ENCODE measurements at places on chromosomes 2 and 18. TPM values are rescaled to one million over a fixed set of nuclear protein-coding genes. Genes with fewer than 3 reads are reported as not detected.

DNA sequence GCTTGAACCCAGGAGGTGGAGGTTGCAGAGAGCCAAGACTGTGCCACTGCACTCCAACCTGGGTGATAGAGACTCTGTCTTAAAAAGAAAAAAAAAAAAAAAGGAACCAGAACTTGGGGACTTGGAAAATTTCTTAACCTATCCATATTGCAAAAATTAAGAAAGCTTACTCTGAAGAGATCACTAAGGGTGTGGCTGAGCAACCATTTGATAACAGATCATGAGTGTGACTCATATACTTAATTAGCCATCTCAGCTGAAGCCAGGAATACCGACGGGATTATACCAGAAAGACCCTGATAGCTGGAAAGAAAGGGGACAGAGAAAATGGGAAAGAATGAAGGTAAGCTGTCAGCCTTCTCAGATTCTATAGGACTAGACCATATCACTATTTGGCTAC, 7.1 kb upstream of the ADD2 start:
- no peak for ATAC-seq

DNA sequence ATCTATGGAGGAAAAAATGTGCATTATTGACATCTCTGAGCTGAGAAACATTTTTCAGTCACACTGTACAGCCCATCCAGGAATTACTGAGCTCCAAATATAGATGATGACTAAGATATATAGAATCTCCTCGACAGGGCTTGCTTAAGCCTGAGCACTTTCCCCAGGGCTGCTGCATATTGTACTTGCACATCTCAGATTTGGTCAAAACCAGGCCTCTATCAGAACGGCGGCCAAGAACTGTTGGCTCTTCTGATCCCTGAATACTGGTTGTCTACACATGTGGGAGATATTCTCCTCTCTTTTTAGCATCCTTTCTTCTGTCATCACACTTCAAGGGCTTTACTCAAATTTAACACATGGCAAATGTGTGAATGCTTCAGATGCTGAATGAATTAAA, 201.5 kb upstream of the SLC35G4 start:
- ATAC-seq, result no peak

GRCh38 chr2:235719146-235719942, 225.5 kb downstream of the AGAP1 start:
- no peak for ATAC-seq

Gene LRRTM4
- total RNA-seq, result not detected

DNA sequence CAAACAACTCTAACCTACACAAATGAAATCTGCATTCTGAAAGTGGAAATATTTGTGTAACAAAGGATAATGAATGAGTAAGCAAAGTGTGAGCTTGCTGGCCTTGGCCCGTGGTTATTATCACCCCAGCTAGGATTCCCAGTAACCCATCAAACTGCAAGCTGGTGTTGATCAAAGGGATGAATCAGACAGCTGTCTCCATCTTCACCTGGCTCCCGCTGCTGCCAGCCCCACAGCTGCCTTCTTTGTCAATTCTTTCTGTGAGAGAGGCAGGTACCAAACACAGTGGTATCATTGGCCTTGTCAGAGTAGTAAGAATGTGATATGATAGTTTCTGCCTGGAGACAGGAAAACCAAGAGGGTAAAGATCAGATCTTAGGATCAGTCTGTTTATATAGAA, 25.2 kb upstream of the RGPD4 start:
- no peak for ATAC-seq

Gene ADAM23
- total RNA-seq, result 3.3 TPM

Gene GPR17
- not detected for total RNA-seq

Gene ZFP36L2
- total RNA-seq, result 185 TPM

All from activated T-helper 17 cell treated with anti-CD3 and anti-CD28 coated beads, Interleukin-2, amount 50 U/mL, for 72 hours (primary cell).